T1000 (cell line): ENCODE measurements at places on chromosomes 4 and X.

GRCh38 chr4:11628093-11628725 lies 199.5 kb upstream of the HS3ST1 start:
- peak; percentile 64 for DNase-seq

DNA sequence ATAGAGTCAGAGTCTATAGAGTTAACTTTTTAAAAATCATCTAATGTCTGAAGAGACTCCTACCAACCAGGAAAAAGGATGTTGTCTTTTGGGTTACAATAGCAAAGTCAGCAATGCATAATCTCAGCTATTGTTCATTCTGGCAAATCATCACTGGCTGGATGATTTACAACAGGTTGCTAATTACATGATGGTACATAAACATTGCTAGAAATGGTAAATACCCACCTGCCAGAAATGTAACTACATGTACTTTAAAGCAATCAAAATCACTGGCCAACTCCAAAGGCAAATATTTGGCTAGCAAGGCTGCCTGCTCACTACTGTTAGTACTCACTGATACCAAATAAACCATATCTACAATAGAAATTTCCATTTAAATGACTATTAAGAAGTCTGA lies 91.1 kb downstream of the PPP3CA start:
- DNase-seq = no peak

DNA sequence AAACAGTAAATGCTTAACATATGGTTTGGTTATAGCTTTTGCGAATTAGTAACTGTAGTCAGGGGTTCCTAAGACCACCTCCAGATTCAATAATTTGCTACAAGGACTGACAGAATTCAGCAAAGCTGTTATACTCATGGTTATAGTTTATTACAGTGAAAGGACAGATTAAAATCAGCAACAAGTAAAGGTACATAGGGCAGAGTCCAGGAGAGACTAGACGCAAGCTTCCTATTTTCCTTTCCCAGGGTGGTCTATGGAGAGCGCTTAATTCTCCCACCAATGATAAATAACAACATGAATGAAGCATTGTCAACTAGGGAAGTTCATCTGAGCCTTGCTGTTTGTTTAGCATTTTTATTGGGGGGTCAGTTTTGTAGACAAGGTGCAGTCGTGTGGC lies 5.9 kb downstream of the NSUN7 start:
- DNase-seq = no peak

DNA sequence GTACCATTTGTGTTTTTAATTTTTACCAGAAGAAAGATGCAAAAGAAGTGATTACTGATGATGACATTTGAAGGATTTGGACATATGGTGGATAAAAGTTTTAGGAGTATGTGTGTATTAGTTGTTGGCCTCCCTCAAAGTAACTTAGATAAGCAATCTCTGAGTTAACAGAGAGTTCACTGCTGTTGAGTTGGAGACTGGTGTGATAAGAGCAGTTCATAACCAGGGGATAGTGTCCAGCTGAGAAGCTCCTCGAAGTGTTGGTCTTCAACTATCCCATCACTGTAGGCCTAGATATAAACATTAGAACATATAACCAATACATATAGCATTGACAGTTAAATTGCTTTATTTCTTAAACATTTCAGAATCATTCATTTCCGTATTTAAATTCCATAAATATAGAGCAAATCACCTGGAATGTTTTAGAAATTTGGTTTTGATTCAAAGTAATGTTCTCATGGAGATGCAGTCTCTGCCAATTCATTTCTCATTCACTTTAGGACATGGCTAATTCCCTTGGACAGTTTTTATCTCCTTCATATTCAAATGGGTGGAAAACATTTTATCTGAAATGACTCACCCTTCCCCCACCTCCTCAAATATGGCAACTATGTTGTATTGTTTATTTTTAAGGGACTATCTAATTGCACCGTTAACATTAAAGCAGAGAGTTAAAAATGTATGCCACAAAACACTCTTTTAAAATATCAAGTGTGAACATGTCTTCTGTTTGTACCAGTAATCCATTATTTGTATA lies 136.8 kb upstream of the SLC4A4 start:
- no peak for DNase-seq

GRCh38 chrX:42128587-42128986 lies 205.2 kb upstream of the CASK start:
- DNase-seq = no peak

DNA sequence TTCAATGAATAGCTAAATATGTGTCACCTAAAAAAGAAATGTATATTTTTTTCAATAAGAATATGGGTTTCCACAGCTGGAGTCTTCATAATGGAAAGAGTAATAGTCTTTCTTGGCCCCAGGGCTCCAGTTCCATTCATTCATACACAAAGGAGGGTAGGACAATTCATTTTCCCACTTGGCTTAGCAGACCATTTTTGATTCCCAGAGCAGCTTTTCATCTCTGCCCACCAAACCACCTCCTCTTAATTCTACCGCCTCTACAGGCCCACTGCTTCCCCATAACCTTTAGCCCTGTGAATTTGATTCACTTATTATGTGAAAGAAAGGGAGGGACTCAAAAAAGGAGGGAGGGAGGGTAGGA lies 129.9 kb upstream of the PAK3 start:
- no peak for DNase-seq

GRCh38 chr4:12712648-12713339 lies 771.3 kb downstream of the RAB28 start:
- DNase-seq = no peak

DNA sequence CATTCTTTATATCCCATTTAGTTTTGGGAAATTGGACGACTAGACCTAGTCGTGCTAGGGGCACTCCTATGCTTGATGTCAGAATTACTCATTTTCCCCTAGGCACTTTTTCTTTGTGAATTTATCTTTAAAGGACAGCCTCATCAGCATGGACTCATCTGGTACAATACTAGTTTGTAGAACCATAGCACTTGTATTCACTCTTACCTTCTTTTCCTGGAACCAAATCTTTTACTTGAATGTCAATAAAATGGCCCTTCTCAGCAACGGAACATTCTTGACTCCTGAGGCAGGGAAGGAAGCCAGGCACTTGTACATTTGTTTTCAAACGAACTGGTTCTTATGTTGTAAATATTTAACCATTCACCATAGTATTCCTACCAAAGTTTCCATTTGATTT lies 187.1 kb downstream of the SHROOM3 start:
- no peak for DNase-seq

DNA sequence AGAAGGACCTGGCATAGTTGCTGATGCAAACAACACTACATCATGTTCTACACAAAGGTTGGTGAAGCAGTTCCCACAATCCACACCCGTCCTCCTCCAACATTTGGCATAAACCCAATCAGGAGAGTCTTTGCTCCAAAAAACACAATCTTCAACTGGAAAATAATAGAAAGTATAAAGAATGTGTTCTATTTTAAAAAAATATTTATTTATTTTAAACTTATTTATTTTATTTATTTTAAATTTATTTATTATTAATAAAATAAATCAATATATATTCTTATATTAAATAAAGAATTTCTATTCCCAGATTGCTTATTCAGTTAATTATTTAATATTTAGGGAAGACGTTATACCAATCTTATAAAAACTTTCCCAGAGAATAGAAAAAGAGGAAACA lies 1753.7 kb upstream of the AGA start:
- no peak for DNase-seq

- no peak for DNase-seq
These were observed 550.5 kb upstream of the DIPK2B start for GRCh38 chrX:45751156-45751555.

- peak; percentile 93 for DNase-seq
These were observed 3.1 kb upstream of the OCIAD2 start for GRCh38 chr4:48909697-48910096.

DNA sequence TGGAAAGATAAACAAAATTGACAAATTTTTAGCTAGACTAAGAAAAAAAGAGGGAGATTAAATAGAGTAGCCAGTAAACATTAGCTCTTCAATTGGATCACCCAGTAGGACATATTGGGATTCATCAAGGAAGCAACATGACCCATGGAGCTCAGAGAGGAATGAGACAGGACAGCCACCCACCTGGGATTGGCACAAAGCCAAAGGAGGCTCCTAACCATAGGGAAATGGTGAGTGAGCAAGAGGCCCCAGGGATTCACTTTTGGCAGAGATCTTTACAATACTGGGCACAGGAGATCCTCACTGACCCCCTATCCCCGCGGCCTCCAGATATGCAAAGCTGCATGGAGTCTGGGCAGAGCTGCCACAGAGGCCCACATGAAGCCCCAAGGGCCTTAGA lies 34.8 kb upstream of the CXCL6 start:
- no peak for DNase-seq

GRCh38 chrX:2589186-2590020 lies 88.6 kb upstream of the DHRSX start:
- DNase-seq = no peak

DNA sequence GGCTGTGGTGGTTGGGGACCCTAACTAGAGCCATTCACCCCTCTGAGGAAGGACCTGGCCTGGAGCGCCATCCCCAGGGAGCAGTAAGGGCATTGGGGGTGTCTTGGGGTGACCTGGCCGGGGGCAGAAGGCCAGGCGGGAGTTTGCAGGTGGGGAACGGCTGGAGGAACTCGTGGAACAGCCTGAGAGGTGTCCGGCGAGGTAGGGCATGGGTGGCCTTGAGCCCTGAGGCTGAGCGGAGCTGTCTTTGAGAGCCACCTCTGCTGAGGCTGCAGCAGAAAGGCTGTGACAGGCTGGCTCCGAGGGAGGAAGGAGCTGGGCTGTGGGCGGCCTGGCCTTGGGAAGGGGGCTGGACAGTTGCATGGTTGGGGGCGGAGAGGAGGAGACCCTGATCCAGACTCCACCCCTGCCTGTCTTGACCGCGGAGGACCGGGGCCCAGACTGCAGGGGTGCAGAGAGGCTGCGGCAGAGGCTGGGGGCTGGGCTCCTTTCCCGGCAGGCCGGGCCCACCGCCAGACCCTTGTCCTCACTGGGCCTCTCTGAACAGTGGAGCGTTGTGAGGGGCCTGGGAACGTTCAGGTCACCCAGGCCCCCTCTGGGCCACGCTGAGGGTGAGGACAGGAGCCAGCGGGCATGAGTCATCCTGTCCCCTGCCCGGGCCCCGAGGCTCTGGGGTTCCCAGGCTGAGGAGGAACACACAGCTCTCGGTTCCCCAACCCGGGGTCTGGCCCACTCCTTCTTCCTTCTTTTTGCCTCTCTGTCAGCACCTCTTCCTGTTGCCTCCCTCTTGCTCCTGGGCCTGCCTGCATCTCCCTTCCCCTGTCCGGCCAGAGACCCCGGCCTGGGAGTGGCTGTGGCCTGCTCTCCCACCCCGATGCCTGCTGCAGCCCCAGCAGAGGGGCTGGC lies 8.1 kb downstream of the SH3BP2 start:
- DNase-seq = peak; percentile 54

DNA sequence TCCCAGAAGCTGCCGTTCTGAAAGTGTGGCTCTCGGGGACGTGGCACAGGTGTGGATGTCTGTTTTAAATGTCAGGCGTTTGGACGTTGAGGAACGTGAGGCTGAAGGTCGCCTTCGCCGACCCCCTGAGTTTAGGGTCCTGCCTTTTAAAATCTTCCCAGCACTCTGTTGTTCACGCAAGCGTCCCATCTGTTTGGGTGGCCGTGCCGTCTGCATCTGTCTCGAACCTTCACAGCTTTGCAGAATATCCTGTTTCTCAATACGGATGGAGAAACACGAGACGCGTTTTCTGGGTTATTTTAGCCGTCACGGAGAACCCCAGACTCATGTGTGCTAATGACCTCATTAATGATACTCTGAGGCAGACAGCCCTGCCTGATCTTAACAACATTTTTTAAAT lies 31.5 kb downstream of the SHOX start:
- no peak for DNase-seq

DNA sequence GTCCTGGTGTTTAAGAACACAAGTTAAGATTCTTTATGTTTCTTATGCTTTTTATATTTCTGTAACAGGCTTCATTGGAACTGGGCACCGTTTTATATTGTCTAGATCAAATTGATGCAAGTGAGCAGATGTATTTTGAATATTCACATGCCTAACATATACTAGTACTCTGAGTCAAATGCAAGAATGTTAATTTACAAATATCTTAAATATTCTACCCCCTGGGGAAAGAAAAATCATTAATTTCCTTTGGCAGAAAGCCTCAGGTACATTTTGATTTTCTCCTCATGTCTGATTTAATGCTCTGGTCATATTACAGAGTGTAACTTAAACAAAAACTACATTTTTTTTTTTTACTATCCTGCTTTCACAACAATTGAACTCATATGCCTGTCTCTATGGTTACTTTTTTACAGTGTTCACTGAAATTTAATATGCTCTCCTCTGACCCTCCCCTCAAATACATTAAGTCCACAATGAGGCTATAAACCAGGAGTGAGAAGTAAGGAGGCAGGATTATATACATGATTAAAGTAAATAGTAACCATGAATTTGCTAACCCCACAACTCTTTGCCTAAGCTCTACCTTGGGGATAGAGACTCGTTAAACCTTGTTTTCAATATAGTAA lies 2.4 kb upstream of the NSUN7 start:
- no peak for DNase-seq

GRCh38 chr4:134201216-134202161 lies at the start of gene PABPC4L:
TSS of gene PABPC4L (minus strand) at chr4:134201789. CDS start at chr4:134201019, 770 bp downstream.
- DNase-seq = no peak

GRCh38 chr4:110514889-110515479 lies 39.0 kb downstream of the ENPEP start:
- no peak for DNase-seq

DNA sequence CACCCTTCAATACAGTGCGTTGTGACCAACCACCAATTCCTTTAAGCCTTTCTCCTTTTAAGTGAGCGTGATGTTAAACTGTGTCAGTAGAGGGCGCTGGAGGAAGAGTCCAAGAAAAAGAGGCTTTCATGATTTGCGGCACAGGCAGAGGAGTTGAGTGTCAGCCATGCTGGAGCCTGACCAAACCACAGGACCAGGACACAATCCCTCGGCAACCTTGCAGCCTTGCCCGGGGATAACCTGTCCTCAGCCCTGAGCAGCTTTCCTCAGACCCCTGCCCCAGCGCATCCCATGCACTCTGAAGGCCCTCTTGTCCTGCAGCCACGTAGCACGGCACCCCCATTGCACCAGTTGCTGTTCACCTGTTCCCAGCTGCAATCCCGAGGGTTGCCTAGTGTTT lies 53.5 kb upstream of the SMIM31 start:
- no peak for DNase-seq

GRCh38 chrX:118945921-118946320 lies 28.5 kb upstream of the LONRF3 start:
- DNase-seq = no peak

DNA sequence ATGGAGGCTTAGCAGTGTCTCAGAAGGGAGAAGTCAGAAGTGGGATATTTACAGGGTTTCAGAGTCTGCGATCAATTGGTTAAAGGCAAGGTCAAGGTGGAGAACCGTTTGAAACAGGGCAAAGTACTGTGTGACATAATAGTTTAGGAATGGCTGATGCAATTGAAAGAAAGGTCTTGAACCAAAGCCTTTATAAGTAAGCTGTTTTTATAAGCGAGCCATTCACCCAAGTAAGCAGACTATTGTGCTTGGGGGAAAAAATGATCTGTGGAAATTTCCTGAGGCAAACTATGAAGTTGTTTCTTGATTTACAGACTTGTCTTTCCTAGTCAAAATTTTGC lies 327.3 kb downstream of the CAMK2D start:
- no peak for DNase-seq

- peak; percentile 36 for DNase-seq
These were observed 2.2 kb downstream of the AR start for GRCh38 chrX:67545893-67546495.
